ENCODE measurements at places on chromosomes 4 and X.

GRCh38 chr4:108397850-108398249 lies 222.5 kb upstream of the RPL34 start:
- no peak for DNase-seq

DNA sequence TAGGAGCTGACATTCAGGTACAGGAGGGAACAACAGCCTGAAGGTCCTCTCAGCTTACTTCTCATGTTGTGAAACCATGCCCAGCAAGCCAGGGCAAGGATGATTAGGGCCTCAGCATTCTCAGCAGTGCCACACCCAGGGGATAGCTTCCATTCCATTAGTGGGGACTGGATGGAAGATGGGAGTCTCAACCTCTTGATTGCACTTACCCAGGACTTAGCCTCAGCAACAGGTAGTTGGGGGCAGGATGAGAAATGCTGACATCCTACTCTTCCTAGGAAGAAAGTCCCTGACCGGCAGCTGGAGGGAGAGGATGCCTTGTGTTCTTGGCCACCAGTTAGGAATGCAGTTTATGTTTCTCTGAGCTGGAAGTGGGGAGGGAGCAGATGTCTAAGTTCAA lies 8.8 kb upstream of the BEX3 start:
- DNase-seq, result no peak

DNA sequence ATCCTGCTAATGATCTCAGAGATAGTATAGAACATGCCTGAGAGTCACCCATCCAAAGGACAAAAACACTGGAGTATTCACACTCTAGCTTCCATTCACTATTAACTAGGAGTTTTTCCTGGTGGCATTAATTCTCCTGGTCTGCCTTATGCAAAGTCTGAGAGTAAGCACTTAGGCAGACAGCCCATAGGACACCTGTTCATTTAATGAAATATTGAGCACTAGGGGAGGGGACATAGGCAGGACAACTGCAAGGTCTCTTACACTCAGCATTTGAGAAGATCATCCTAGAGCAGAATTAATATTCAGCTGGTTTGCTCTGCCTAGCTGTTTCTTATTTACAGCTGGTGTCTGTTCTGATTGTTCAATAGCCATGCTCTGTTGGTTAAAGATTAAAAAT lies 508.5 kb downstream of the CENPC start:
- DNase-seq, result no peak

DNA sequence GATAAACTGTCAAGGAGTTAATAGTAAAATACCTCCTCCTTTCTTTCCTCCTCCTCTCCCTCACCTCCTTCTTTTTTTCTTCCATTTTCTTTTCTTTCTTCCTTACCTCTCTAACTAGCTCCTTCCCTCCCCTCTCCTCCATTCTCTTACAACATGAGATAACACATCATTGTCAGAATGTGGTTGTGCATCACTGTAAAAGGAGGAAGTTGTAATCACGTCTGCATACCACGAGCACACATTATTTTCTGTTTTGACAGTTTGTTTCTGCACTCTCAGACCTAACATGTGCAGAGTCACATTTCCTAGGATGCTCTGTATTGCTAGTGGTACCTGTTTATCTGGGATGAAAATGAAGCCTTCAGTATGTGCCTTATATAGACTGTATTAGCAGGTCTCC lies 9.1 kb downstream of the SLIT2 start:
- DNase-seq, result no peak

DNA sequence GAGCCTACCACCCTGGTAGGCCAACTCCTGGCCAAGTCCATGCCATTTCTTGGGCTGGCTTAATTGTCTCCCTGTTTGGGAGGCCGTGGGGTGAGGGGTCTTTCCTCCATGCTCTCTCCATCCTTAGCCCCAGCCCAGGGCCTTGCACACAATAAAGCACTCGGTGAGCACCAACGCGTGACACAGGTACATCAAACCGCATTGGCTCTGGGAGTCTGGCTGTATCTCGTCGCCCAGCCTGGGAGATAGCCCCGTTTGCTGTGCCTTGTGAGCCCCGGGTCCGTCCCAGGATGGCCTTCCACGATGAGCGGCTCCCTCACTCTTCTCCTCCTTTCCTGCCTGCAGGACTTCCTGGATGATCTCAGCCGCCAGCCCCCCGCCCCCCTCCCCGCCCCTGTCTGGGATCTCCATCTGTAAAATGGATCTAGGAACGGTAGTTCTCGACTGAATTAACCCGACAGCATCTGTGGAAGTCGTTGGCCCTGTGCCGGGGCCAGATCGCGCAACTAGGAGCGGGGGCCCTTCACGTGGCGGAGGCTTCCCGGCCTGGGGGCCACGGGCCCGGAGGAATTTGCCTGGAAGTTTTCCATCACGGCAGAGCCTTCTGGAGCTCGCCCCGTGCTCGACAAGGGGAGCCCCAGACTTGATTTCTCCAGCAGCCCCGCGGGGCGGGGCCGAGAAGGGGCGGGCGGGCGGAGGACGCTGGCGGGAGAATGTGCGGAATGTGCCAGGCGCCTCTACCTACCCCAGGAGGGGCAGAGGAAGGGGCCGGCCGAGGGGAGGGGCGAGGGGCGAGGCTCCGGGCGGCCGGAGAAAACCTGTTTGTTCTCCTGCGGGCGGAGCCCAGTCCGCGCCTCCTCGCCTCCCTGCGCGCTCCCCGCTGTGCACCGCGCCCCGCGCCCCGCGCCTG lies at the start of gene ZNF185:
ZNF185 (plus strand) TSS at position 846 of the 910 bp plus-strand sequence. CDS start 16,423 bp downstream, outside the sequence.
- no peak for DNase-seq

- DNase-seq, result no peak
These were observed 62.9 kb upstream of the UGT8 start for GRCh38 chr4:114535725-114536124.

DNA sequence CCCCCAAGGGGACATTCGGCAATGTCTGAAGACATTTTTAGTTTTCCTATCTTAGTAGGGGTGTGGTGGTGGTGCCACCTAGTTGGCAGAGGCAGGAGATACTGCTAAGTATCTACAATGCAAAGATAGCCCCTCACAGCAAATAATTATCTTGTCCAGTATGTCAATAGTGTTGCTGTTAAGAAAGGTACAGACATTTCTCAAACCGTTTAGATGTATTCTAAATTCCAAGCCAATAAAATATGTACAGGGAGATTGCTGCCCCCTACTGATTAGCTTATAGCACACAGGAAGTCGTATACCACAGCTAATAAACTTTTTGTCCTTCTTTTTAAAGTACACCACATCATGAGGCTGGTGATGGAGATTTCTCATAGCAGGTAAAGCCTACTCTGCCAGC lies 260.5 kb downstream of the TMA16 start:
- DNase-seq, result peak; percentile 9

DNA sequence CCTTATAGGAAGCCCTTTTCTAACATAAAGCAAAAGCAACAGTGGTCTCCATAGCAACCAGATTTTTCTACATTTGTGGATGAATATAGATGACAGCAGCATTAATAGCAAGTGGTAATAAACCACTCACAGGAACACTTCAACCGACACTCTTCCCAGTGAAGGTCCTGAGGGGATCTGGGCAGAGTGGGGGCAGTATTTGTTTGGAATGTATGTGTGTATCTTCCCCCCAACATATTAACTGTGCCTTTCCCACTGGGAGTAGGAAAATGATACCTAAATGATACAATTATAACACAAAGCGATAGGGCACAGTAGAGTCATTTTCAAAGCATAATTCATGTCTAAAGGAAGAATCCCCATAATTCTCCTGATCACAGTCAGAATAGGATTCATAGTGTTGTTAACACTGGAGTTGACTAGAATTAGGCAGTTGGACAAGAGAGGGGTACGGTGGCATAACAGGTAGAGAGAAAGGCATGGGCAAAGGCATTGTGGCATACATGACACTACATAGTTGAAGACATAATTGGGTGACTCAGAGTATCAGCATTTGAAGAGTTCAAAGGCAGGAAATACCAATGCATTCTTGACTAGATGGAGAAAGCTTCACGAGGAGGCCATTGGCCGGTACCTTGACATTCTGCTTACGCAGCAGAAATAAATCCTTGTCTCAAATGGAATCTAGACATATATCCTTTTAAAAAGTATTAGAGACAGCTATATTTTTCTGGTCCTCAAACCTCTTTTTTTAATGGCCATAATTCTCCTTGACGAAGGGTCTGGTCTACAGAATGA lies 15.2 kb downstream of the CAPN6 start:
- DNase-seq, result no peak

DNA sequence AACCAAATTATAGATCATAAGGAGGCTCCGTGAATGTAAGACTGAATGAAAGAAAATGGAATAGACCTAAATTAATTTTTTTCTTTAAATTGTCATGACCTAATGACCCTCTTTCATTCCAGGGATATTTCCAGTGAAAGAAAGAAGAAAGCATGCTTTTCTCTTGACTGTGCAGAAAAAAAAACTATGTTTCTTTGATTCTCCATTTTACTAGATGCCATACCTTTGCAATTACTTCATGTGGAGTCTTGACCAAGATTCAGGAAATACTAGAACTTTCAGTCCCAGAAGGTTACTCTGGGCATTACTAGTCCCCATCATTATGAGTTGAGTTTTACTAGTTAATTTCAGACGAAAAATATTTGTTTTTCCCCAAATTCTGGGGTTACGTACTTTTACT lies 6.4 kb upstream of the COMMD8 start:
- no peak for DNase-seq

DNA sequence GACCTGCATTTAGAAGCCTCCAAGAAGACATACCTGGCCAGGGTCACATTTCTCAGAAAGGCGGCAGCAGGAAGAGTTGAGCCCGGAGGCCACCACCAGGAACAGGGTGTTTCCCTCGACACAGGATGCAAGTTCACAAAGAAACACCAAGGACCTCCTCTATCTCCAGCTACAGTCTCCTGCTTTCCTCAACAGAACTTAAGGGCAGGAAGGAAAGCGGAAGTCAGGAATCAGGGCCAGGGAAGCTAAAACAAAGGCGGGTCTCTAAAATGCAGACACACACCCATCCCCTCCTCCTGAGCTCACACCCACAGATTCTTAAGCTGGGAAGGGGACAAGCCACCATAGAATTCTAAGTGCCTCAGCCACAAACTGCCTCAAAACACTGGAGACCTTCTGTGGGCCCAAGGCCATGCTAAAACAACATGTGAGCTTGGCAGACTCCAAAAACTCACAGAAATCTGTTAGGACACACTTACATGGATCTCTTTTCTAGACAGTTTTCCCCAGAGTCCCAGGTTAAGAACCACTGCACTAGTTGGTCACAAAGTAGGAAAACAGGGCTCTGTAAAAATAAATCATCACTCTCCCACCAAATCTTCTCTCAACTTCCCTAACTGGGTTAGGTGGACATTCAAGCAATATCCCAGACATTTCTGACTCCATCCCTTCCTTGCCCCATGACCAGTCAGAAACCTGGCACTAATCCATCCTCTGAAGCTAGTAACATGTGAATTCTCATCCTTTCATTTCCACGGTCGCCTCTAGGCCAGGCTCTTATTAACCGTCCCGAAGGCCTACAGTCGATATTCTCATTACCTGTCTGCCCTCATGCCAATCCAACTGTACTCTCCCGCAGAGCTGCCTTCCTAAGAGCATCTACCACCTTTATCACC lies 163.2 kb downstream of the APBB2 start:
- no peak for DNase-seq
